ENCODE measurements at places on chromosomes 12 and 14. TPM values are rescaled to one million over a fixed set of nuclear protein-coding genes. Genes with fewer than 3 reads are reported as not detected.

ETV6 gene
- 3.9 TPM for total RNA-seq

DNA sequence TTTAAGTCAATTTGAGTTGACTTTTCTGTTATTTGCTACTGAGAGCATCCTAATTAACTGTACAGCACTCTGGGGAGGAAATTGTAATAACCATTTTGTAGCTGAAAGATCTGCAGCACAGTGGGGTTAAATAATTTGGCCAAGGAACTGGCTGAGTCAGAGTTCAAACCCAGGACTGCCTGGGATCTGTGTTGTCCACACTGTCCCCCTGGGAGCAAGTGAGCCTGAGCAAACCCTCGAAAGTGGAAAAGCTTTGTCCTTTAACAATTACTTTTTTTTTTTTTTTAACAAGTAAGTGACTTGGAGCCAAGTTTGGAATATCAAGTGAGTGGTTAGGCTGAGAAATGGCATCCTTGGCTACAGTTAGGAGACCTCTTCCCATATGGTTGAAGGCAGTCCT is 247.2 kb upstream of the CCDC196 start:
- DNase-seq: no peak

DNA sequence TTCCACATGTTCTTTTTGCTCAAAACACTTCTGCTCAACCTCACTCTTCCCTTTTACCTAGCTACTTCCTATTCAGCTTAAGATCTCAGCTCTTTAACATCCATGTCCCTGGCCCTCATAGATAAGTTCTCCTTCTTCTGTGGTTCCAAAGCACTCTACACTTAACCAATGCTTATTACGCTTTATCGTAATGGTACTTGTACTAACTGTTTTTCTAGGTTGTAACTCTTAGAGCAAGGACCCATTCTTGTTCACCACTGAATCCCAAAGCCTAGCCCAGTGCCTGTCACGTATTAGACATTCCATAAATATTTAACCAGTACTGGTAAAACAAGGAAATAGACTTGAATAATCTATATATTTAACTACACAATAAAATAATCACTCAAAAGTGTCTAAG is 5.3 kb downstream of the SLC41A2 start:
- DNase-seq: no peak

- peak; percentile 86 for DNase-seq
These were observed 15.6 kb upstream of the MCRS1 start for GRCh38 chr12:49583366-49584094.

IFNG-AS1 gene
- not detected for total RNA-seq

DNA sequence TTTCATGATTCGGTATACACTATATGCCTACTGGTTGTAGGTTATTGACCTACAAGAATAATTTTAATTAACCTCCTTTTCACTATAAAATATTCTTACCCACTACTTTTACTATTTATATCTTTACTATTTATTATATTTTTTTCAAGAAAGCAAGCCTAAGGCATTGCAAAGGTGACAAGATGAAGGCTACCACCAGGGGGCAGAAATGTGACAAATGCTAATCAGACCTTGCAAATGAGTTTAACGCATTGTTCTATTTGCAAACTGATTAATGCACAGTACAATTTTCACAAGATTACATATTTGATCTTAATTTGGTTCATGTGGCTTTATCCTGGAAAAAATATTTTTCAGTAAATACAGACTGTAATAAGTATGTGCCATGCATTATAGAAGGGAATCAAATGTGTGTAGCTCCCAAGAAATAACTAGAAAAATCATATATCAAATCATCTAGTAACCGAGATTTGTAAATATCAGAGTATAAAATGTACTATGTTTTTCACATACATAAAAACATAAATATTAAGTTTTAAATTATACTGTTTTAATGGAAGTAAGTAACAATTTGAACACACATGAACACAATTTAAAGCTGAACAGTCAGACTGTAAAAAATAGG is 107.0 kb downstream of the ADAMTS20 start:
- peak; percentile 53 for DNase-seq

Data from LHCN-M2 (cell line).